ENCODE measurements at places on chromosomes 7 and 10. TPM values are rescaled to one million over a fixed set of nuclear protein-coding genes. Genes with fewer than 3 reads are reported as not detected.

DNA sequence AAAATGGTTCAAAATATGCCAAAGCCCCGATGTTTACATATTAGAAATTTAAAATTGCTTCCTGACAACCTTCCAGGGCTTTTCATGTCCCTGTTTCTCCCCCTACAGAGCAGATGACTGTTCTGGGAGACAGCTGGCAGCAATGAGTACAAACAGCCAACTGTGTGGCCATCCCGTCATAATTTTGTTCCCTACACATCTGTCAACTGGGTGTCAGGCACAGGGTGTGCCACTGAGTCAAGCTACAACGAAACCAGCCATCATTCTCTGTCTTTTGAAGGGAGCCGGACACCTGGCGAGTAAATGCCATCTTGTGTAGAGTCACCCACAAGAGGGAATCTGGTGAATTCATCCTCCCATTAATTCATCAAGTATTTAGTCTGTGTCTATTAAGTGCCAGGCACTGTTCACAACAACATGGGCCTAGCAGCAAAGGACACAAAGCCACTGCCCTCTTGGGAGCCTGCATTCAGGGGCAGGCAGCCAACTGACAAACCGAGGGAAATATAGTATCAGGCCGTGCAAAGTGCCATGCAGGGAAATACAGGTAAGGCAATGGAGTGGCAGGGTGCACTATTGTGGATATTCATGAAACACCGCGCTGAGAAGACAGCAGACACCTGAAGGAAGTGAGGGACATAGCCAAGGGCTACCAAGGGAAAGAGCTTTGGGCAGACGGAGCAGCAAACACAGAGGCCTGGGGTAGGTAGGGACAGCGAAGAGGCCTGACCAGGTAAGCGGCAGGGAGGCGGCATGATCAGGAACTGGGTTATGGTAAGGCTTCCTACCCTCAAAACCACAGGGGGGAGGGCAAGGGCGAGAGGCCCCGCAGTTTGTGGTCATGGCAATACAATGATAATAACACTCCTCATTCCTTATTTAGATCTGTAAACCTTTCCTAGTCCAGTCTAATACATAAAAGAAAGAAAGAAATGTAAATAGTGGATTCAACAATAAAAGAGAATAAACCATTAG, 213.6 kb downstream of the FAM107B start:
- peak; percentile 45 for DNase-seq

DNA sequence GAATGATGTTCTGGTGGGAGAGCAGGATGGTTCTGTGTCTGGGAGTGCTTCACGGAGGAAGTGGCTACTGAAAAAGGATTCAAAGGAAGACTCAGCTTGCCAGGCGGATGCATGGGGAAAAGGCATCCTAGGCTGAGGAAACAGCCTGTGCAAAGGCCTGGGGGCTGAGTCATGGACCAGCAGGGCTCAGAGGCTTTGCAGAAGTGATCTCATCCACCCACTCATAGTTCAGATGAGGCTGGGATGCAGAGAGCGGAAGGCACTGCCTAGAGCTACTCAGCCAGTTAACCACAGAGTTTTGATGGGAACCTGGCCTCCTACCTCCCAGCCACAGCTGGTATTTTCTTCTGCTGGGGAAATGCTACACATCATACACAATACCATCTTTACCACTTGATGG, 15.8 kb upstream of the ADAMTS14 start:
- no peak for DNase-seq

- no peak for DNase-seq
These were observed 279.0 kb downstream of the TCERG1L start for GRCh38 chr10:131032329-131033165.

- DNase-seq = no peak
These were observed 429.9 kb upstream of the KLF6 start for GRCh38 chr10:4214908-4215307.

DNA sequence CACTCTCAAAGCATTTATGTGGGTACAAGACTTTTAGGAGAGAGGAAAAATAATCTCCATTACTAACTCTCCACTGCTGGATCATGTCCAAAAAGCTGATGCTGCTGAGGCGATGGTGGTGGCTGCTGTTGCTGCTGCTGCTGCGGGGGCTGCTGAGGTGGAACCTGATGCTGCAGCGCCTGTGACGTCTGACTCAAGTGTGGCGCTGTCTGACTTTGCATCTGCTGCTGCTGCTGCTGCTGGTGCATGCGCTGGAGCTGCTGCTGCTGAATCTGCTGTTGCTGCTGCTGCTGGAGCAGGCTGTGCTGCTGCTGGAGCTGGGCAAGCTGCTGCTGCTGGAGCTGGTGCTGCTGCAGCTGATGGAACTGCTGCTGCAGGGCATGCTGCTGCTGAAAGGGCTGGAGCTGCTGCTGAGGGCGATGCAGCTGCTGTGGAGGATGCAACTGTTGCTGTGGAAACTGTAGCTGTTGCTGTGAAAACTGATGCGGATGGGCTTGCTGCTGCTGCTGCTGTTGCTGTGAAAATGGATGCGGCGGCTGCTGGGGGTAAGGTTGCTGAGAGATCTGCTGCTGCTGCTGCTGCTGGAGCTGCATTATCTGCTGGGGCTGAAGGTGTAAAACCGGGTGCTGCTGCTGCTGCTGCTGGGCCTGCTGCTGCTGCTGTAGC, 34.5 kb downstream of the PAXIP1 start:
- no peak for DNase-seq

Gene SPDYE5
- not detected for total RNA-seq

Gene RASA4
- total RNA-seq = 233 TPM

- DNase-seq = no peak
These were observed 4.8 kb downstream of the SFTPA1 start for GRCh38 chr10:79615577-79615976.

Gene IFRD1
- 92.8 TPM for total RNA-seq

DNA sequence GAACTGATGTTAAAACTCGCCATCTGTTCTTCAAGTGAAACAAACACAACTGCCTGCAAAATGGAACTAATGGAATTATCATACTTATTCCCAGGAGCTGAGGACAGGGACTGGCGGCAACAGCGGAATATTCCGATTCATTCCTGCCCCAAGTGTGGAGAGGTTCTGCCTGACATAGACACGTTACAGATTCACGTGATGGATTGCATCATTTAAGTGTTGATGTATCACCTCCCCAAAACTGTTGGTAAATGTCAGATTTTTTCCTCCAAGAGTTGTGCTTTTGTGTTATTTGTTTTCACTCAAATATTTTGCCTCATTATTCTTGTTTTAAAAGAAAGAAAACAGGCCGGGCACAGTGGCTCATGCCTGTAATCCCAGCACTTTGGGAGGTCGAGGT, 24.7 kb upstream of the MCM10 start:
- DNase-seq = no peak

GRCh38 chr10:125144693-125145623, 15.4 kb downstream of the CTBP2 start:
- no peak for DNase-seq

Gene AZGP1
- total RNA-seq = 120 TPM

Gene C7orf57
- not detected for total RNA-seq

Gene CYP3A4
- total RNA-seq = not detected

Gene HYAL4
- not detected for total RNA-seq

GRCh38 chr10:122189185-122189584, 81.9 kb upstream of the BTBD16 start:
- no peak for DNase-seq

DNA sequence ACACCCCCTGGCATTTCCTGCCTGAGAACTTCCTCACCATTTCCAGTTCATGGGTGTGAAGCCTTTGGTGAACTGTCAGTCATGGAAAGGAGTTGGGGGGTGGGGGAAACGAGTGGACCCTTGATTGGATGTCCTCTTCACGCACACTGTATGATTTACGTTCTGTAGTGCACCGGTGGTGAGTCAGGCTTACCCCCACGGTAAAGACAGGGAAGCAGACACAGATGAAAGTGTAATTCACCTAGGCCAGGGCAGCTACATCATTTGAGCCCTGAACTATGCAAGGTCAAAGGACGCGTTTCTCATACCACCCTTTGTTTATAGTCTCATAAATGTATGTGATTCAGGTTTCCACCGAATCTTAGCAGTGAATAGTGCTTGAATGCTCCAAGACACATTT, 628.3 kb upstream of the PFKP start:
- no peak for DNase-seq

Gene SOSTDC1
- 1.4 TPM for total RNA-seq

DNA sequence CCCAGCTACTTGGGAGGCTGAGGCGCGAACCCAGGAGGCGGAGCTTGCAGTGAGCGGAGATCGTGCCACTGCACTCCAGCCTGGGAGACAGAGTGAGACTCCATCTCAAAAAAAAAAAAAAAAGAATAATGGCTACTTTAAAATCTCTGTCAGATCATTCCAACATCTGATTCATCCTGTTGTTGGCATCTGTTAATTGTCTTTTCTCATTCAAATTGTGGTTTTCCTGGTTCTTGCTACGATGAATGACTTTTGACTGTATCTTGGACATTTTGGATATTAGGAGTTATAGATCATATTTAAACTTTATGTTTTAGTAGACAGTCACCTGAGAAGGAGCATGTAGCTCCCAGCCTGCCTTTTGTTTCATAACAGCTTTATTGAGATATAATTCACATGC, 8.5 kb downstream of the TPST1 start:
- DNase-seq = no peak

DNA sequence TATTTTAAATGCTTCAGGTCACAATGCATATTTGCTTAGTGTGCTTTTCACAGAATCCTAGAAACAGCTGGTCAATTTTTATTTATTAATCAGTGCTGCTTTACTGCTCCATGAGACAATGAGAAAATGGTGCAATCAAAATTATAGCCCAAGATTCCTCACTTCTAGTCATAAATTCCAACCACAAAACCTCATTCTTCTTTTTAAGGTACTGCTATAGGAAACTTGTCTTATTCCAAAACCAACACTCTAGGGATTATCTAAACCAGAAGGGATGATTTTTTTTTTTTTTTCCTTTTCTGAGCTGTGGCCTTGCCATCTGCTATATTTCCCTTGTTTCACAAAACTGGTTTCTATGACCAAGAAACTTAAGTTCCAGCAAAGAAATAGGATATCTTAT, 64.0 kb upstream of the SEMA3A start:
- no peak for DNase-seq

Gene CPED1
- total RNA-seq = 41.9 TPM

DNA sequence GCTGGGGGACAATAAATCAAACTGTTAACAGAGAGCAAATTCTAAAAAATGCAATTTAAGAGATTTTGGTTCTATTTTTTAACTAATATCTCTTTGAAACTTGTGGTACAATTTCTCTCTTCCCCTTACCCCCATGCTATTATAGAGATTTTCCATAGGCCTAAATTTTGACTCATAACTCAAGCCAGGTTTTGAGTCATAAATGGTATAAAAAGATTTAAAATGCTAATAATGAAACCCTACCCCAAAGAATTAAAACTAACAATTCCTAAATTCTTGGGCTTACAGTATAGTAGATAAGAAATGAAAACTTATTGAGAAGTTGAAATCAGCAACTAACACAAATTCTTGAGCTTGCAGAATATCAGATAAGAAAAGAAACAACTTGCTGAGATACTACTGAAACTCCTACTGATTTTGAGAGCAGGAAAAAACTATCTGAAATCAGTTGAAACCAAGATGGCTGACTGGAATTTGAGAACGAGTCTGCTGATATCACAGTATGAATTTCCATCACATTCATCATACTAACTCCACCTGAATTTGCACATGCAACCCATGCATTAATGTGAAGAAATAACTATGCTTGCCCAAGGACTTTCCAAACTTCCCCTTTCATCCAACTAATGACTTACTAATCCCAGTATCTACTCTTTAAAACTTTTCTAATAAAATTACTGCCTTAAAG, 36.3 kb downstream of the POT1 start:
- DNase-seq = no peak

Gene ZNF107
- total RNA-seq = 7.7 TPM

GRCh38 chr7:36283711-36284130, 105.9 kb upstream of the ANLN start:
- DNase-seq = peak; percentile 71

Gene CALD1
- 534 TPM for total RNA-seq

Gene VIM
- 4,253 TPM for total RNA-seq

DNA sequence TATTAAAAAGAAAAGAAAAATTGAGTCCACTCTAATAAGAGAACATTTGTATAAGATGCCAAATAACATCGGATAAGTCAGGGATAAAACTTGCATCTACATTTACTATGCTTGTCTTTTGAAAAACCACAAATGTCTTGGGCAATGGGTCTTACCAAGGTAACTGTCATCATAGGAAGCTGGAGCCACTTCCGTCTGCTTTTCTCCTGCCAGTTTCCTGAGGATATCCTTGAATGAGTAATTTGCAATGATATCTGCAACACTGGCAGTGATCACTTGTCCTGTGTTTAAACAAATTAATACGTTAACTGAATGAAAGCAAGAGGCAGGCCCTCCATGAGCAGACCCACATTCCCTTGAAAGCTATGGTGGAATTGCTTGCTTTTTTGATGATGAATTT, 47.3 kb downstream of the ITGA8 start:
- DNase-seq = no peak

Gene UNC5B
- 4.1 TPM for total RNA-seq

GRCh38 chr10:3700531-3701076, 84.4 kb downstream of the KLF6 start:
- no peak for DNase-seq

Gene GRID2IP
- total RNA-seq = 0.18 TPM

- peak; percentile 14 for DNase-seq
These were observed 96.1 kb downstream of the ADCY1 start for GRCh38 chr7:45670227-45670626.

Gene ZNF365
- 0.18 TPM for total RNA-seq

DNA sequence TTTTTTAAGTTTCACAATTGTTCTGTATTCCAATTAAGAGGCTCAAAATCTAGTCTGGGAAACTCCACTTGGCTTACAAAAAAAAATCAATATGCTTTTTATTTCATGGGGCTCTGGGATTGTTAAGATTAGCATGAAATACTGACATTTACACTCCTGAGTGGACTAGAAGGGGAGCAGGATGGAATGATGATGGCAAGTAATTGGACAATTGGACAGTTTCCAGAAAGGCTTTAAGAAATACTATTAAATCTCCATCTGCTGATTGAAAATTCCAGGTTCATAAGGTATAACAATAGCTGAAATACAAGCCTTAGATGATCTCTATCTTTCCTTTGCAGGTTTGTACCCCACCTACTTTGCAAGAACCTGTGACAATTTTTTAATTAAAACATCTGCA, 184.4 kb downstream of the LRRTM3 start:
- no peak for DNase-seq

All from sciatic nerve (tissue), 2 donors.